ENCODE measurements at places on chromosomes 7 and 10.

DNA sequence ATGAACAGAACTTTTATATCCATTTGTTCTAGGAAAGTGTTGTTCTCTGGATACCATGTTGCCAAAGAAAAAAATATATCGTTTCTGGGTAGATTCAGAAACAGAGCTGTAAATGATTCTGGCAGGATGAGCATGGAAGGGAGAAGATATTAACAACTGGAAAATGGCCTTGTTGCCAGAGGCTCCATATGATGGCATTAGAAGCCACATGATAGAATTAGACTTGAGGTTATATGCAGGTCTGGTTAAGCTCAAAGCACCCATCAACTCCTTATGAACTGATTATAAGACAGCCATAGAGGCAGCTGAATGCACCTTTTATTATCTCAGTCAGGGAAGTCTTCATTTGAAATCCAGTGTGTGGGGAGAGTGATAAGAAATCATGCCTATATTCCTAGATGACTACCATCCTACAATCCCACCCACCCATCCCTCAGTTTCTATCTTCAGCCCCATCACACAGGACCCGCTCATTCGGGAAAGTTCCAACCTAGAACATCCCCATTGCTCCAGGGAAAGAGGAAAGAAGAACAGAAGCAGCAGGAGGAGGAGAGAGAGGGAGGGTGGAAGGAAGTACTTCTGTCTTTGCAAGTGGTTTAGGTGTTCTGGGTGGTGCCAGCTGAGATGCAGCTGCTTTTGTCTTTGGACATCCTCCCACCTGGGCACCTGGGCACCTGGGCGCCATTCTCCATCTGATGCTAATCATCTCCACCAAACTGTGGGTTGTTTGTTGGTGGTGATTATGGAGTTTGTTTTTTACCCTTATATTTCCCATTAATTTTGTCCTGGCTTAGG lies 25.5 kb upstream of the TRIL start:
- DNase-seq: no peak

GRCh38 chr7:137703291-137704010 lies 143.3 kb downstream of the DGKI start:
- no peak for DNase-seq

- DNase-seq: no peak
Measured at GRCh38 chr7:157521061-157521731, 184.4 kb downstream of the DNAJB6 start.

GRCh38 chr10:114408968-114409444 lies 4.7 kb upstream of the AFAP1L2 start:
- no peak for DNase-seq

DNA sequence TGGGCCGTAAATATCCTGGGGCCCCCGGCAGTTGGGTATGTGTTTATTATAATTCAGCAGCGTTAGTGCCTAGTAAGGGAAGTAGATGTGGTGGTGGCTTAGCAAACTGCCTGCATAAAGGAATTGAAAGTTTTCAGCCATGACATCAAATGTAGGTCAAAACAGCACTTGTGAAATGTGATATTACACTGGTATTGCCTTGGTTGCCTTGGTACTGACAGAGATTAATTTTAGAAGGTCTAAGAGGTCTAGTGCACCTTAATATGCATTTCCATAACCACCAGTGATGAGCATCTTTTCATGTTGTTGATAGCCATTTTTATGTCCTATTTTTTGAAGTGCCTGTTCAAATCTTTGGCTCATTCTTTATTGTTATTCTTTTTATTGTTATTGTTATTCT lies 50.1 kb downstream of the VWC2 start:
- DNase-seq: no peak

DNA sequence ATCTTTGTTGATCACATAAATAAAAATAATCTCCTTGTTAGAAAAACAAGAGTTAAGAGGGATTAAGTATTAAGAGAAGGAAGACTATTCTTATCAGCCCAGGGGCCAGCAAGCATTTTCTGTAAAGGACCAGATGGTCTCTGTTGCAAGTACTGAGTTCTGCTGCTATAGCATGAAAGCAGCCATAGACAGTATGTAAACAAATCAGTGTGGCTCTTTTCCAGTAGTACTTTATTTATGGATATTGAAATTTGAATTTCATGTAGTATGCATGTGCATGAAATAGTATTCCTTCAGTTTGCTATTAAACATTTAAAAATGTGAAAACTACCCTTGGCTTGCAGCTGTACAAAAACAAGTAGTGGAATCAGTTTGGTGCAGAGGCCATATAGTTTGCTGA lies 81.7 kb downstream of the STK31 start:
- DNase-seq: no peak

DNA sequence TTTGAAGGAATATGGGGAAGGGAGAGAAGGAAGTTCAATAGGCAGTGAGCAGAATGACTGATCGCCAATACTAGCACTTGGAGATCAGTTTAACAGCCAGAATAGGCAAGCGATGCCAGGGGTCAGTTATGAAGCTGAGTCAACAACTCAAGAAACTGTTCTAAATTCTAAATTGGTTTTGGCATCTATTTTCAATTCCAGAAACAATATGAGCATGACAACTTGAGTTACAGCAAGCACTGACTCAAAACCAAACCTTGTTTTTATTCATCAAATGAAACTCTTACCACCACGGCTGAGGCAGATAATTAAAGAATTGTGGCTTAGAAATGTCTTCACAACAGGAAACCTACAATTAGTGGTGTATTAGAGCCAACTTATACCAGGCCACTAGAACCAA lies 180.5 kb upstream of the ASAH2 start:
- no peak for DNase-seq

GRCh38 chr7:8481752-8482446 lies 48.5 kb downstream of the NXPH1 start:
- no peak for DNase-seq

DNA sequence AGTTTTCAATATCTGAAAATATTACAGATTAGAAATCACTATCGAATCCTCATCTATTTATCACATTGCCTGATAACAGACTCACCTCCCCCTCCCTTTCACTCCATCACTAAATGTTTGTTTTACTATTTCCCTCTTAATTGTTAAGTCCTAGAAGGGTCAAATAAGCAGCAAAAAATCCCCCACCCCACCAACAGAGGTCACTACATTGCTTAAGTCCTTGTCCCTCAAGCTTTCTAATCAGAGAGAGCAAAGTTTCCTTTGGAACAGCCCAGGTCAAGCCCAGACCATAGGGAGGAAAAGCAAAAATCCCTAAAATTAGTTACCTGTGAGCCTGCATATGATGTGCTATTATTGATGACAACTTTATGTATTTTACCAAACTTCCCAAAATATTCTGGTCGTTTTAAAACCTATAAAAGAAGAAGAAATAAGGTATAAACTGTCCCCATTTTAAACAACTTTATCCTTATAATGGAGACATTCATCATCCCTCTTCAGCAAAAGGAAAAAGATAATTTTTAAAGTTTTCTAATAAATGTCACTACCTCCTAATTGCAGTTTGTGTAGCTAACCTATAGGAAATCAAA lies 95.0 kb downstream of the CNOT4 start:
- DNase-seq: peak; percentile 63

DNA sequence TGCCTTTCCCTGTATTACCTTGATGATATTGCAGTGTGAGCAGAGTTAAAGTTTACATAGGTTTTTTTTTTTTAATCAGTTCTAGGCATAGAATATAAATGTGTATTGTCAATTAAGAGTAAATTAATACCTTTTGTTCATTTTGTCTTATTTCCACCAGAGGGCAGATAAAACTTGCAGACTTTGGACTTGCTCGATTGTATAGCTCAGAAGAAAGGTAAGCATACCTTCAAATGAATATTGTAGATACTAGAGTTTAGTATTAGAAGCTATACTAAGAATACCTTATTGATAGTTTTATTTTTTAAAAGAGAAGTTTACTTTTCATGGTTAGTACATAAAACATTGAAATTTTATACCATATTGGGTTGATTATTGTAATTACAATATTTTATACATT lies 86.8 kb downstream of the MPLKIP start:
- no peak for DNase-seq

- DNase-seq: no peak
Measured at GRCh38 chr10:107546986-107547385, 382.5 kb upstream of the SORCS1 start.

GRCh38 chr10:43809211-43809930 lies 160.7 kb upstream of the ZNF32 start:
- no peak for DNase-seq

DNA sequence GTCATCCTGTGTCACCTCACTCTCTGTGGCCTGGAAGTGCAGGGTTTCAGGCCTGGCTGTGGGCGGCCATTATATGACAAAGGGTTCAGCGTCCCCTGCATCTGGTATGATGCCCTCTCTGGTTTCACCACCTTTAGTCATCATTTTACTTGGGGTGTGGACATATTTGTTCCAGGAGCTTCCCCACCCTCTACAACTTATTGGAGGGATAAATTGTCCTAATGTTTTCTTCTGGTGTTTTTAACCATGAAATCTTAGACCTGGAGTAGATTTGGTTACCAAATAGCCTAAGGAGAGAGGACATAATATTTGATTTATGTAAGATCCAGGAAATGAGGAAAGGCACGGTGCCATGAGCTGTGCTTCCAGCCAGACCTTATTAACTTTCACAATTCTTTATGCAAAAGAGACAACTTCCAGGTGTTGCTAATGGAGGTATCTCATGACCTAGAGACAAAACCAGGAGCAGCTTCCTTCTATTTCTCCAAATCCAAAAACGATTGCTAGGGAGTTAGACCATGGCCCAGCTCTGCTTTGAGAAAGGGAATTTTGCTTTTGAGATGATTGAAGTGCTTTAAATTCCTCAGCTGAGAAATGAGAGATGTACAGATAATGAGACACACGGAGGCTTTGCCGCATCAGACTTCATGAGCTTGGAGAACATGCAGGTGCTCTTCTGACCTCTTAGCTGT lies 20.9 kb downstream of the WBP1L start:
- no peak for DNase-seq

GRCh38 chr7:128124786-128125185 lies 93.5 kb upstream of the LRRC4 start:
- DNase-seq: no peak

DNA sequence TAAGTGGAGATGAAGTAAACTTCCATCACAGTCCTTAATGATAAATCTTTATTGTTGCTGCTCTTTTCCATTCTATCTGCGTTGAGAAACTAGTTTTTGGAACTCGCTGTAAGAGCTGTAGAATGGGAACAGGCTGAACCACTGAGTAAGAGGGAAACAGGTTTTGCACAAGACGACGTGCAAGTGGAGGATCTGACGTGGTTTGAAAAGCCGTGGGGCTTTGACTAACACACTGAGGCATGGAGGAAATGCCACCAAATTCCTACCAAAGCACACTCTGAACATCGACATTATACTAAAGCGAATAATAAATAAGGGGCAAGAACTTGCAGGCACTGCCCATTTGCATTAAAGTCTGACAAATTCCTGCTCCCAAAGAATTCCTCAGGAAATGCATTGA lies 160.6 kb downstream of the KLF6 start:
- no peak for DNase-seq

Data from COR-L47 (cell line).